ENCODE measurements at places on chromosomes 5 and 9.

GRCh38 chr9:101587332-101588043, 7.3 kb downstream of the PPP3R2 start:
- DNase-seq: no peak

GRCh38 chr9:138067613-138068367, 190.2 kb downstream of the CACNA1B start:
- DNase-seq: no peak

DNA sequence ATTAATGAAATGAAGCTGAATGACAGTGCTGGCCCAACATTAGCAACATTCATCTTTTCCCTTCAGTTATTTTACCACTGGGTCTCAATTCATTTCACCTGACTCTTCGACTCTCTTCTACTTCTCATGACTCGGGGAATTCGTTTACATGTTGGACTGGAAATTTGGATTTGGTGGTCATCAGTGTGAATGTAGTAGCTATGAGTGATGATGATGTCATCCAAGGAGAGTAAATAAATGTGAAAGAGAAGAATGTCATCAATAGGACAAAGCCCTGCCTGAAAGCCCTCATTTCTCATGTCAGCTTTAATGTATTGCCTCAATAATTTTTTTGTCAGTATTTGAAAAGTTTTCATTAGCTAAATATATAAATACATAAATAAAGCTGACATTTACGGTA, 21.9 kb upstream of the CFAP95 start:
- DNase-seq: no peak

DNA sequence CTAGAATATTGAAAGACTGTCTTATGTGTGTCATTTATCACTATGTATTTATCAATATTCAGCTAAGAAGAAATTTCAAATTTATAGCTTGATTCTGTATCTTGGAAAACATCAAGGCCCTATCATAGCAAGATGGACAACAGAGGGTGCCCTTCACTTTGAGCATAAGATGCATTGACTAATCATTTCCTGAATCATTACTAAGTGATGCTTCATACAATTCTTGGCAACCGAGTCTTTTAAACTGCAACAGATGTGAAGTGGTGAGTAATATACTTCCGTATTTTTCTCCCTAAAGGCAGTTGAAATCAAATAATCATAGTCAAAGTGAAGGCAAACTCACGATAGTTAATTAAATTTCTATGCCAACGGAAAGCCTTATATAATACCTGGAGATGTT, 318.6 kb upstream of the RGMB start:
- no peak for DNase-seq

- DNase-seq: no peak
Observed at GRCh38 chr5:16313761-16314160, 134.2 kb upstream of the MARCHF11 start.

- no peak for DNase-seq
Observed at GRCh38 chr9:73149371-73150067, 2.1 kb upstream of the ANXA1 start.

DNA sequence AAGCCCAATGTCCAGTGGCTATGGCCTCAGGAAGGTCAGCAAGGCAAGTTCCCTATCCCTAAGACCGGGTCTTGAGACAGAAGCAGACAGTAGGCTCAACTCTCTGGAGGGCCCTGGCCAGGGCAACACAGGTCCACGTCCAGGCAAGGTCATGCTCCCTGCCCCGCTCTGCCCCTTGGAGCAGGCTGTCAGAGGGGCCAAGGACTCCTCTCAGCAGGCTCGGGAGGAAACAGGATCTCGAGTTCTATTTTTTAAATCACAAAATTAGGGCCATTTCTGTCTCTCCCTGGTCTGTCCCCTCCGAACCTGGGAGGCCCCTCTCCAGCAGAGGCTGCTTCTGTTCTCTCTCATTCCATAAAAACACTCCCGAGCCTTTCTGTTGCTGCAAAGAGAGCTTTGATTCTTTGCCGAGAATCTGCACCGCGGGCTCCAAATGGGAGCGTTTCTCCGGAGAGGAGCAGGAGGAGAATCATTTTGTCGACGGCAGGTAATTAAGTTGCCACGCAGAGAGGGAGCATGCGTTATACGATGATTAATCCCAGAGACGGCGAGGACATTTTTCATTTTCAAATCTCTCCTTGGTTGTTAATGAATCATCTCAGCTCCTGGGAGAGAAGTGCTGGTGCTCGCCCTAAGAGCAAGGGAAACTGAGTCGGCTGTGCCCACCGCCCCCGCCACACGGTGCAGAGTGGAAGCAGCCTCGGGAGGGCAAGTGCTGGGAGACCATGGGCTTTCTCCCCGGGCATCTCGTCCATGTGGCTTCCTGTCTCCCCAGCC, 24.5 kb upstream of the FCN1 start:
- DNase-seq: no peak

DNA sequence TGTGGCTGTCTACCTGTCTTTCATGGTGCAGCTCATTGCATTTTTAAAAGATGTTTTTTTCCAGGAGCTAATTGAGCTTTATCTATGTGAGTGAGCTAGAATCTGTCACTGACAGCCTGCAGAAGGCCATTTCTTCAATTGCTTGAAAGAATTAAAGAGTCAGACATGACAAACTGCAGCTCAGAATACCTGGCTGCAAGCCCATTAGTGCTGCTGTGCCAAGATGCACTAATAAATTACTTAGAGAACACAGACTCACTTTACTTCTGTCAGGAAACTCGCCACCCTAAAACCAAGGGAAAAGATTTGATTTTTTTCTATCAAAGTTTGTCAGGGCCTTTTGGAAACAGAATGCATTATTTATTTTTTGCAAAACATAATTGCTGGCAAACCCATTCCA, 368.3 kb downstream of the CAAP1 start:
- no peak for DNase-seq

- no peak for DNase-seq
Observed at GRCh38 chr5:122056913-122057312, 21.1 kb downstream of the LOX start.

- DNase-seq: no peak
Observed at GRCh38 chr9:121246821-121247561, 21.0 kb upstream of the GSN start.

- DNase-seq: no peak
Observed at GRCh38 chr5:157598350-157598936, 22.9 kb upstream of the ADAM19 start.

- no peak for DNase-seq
Observed at GRCh38 chr5:76114179-76114851, 31.1 kb downstream of the SV2C start.

DNA sequence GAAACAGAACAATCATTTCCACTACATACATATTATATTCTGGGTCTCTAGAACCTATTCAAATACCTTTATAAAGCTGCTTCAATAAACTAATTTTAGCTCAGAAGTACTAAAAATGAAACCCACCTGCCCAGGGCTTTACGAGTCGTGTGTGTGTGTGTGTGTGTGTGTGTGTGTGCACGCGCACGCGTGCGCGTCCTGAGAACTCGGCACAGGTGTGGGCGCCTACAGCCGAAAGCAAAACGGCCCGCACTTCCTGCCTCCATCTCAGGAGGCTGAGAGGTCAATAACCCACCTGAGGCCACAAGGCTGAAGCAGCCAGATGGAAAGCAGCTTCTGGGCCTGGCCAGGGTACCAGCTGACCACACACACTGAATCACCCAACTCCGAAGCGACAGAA, 3.0 kb downstream of the CLPTM1L start:
- DNase-seq: no peak

DNA sequence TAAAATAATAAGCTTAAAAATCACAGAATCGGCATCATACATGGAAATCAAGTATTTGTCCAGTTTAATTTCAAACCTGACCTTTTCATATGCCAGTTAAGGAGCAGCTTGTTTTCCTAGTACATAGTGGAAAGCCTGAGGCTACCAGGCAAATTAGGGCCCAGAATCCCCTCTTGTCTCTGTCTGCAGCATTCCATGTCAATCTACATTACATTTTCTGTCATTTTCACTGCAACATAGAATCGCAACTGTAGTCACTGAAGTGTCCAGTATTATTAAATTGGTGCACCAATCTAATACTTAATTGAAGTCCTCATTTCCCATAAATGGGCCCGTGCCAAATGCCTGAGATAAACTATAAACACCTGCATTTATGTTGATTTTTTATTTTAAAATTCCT, 1352.2 kb upstream of the ACO1 start:
- no peak for DNase-seq

All from activated CD4-positive, CD25-positive, alpha-beta regulatory T cell (primary cell).